ENCODE measurements at places on chromosomes 3 and 15.
A peak's percentile ranks its signal among the peaks of the same experiment; 100 is the strongest.

GRCh38 chr15:58490888-58491473 lies 59.2 kb downstream of the LIPC start:
- DNase-seq = no peak

DNA sequence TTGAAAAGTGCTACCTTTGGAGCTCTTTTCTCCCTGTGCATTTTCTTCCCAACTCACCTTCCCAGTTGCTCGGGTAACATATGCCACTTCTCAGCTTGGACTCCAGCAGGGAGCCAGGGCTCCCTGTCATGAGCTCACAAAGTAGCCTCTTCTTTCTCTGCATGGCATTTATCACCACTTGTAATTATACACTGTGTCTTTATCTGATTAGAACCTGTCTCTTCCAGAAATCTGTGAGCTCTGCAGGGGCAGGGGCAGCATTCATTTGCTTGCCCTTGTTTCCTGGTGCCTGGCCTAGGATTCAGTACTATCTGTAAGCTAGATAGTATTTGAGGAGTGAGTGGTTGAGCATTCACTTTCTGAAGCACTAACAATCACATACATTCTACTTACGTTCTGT lies 100.9 kb downstream of the CLSTN2 start:
- DNase-seq = no peak

DNA sequence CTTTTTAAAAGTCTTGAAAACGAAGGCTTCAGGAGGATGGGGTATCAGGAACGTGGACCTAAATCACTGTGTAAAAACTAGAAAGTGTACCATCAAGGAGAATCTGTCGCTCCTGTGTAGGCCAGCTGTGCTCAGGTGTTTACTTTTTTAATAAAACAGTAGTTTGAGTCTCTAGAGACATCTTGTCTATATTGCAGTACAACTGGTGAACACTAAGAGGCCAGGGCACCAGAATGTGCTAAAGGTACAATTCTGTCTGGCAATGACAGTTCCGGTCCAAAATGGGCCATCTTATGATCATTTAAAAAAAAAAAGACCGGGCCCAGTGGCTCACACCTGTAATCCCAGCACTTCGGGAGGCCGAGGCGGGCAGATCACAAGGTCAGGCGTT lies 61.8 kb upstream of the MCF2L2 start:
- no peak for DNase-seq

DNA sequence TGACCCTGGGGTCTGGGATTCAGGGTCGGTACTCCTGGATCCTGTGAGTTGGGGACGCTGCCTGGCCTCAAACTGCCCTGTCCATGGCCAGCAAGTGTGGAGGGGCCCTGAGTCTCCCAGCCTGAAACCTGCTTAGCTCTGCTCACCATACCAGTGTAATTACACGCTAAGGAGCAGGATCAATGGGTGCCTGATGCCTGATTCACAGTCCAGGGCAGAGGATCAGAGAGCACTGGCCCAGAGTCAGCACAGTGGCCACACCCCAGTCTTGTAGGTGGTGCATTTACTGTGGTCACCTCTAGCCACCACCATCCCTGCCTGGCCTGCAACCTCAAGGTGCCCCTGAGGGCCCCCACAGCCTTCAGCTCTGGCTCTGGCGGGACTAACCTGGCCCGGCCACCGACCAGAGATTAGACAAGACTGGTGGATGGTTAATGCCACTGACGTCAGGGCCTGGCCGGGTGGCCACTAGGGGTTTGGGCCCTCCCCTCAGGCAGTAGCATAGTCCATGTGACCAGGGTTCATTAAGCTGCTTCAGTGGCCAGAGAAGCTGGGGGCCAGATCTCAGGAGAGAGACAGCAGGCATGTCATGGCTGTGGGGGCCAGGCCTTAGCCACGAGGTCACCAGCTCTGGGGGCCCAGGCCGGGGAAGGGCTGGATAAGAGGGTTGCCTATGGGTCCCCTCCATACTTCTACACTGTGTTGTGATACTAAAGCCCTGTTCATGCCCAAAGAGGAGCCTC lies 3.3 kb upstream of the SLC38A3 start:
- no peak for DNase-seq

GRCh38 chr3:125266971-125267370 lies 54.4 kb upstream of the SLC12A8 start:
- DNase-seq = no peak

DNA sequence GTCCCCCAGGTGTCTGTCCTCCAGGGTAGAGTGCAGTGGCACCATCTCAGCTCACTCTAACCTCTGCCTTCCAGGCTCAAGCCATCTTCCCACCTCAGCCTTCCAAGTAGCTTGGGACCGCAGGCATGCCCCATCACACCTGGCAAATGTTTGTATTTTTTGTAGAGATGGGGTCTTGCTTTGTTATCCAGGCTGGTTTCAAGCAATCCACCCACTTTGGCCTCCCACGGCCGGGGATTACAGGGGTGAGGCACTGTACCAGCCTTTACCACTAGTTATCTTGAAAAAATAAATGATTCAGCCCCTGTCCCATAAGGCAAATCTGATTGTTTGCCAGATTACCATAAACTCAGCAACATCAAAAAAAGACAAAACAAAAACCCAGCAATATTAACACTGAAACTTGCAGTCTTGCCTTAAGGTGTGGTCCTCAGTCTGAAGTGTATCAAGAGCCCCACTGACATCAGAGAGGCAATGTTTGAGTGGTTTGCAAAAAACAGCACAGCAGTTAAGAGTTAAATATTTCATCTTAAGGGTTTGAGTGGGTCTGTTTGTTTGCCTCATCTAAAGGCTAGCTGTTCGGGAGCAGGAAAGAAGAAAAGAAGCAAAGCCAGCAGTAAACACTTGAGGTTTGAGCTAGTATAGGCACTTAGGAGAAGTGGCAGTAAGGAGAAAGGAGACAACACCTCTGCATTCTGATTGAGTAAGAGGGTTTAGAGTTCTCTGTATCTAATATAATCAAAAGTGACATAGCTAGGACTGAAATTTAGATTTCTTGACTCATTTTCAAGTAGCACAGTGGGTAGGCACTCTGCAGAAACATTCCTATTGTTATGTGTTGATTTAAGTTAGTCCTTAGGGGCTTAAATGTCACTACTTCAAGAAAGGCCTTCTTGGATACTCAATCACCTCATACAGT lies 26.3 kb upstream of the EDEM1 start:
- no peak for DNase-seq

DNA sequence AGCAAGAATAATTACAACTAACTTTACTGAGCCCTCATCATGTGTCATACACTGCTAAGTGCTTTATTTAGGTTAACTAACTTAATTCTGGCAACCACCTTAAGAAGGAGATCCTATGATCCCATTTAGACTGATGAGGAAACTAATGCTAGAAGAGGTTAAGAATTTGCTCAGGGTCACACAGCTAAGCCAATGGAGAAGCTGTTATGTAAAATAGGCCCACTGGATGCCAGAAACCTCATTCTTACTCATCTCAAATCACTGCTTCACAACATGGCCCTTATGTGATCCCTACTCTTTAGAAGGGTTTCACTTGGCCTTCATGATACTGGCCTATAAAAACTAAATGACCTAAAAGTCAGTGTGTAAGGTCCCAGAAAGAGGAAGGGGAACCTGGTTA lies 41.2 kb downstream of the IMPG2 start:
- DNase-seq = no peak

- DNase-seq = no peak
These were observed 95.9 kb upstream of the AKAP13 start for GRCh38 chr15:85284497-85284896.

GRCh38 chr3:188133646-188134045 lies 20.3 kb upstream of the LPP start:
- no peak for DNase-seq

- no peak for DNase-seq
These were observed 26.6 kb downstream of the TMEM45A start for GRCh38 chr3:100518983-100519382.

DNA sequence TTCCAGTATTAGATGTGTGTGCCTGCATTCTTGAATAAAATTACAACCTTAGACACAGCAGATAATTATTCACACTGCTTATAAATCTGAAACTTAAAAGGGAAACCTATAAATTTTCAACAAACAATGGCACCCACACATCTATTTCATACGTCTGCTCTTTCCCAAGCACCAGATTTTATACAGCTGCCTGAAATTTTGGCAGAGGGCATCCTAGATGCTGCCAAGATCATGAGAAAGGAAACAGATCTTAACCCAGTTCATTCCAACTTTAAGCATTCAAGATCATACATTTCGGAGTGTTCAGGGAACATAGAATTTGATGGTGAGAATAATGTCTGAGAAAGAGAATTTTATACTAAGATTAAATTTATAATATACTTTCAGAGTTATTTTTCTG lies 53.1 kb downstream of the CLDN1 start:
- DNase-seq = no peak

DNA sequence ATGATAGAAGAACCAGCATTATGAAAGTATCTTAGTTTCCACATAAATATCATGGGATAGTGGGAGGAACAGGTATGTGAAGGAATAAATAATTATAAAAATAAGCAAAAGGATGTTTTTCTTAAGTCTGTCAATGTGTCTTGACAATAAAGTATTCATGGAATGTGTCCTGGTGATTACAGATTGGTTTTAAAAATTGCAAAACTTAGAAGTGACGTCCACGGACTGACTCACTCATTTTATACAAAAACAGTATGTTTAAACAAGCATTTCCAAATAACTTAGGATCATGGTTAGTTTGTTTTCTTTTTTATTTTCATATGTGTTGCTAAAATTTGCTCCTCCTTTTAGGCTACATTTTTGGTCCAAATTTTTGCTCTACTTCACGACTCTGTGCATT lies 687.0 kb upstream of the NECTIN3 start:
- DNase-seq = no peak

DNA sequence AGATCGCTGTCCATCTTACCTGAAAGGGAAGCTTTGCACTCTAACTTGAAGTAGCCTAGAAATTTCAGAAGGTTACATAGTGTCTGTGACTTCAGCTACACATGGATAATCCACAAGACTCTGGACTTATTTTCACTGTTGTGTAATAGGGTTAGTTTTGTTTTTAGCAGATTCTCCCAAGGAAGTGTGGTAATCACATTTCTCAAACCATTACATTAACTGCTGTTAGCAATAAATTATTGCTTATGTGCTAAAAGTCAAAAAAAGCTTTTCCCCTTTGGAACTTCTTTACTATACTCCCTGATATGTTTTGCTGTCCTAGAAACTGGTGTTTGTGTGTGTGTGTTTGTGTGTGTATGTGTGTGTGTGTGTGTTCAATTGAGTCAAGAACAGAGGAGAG lies 351.8 kb upstream of the TPRG1 start:
- DNase-seq = no peak

- no peak for DNase-seq
These were observed 6.9 kb upstream of the SPTBN5 start for GRCh38 chr15:41900526-41901380.

GRCh38 chr3:31532587-31533168 lies at the start of gene STT3B:
STT3B (plus strand) TSS chr3:31532925; CDS start chr3:31532999, 74 bp downstream.
- DNase-seq = peak; percentile 64

GRCh38 chr3:41158947-41159346 lies 40.4 kb upstream of the CTNNB1 start:
- DNase-seq = no peak

DNA sequence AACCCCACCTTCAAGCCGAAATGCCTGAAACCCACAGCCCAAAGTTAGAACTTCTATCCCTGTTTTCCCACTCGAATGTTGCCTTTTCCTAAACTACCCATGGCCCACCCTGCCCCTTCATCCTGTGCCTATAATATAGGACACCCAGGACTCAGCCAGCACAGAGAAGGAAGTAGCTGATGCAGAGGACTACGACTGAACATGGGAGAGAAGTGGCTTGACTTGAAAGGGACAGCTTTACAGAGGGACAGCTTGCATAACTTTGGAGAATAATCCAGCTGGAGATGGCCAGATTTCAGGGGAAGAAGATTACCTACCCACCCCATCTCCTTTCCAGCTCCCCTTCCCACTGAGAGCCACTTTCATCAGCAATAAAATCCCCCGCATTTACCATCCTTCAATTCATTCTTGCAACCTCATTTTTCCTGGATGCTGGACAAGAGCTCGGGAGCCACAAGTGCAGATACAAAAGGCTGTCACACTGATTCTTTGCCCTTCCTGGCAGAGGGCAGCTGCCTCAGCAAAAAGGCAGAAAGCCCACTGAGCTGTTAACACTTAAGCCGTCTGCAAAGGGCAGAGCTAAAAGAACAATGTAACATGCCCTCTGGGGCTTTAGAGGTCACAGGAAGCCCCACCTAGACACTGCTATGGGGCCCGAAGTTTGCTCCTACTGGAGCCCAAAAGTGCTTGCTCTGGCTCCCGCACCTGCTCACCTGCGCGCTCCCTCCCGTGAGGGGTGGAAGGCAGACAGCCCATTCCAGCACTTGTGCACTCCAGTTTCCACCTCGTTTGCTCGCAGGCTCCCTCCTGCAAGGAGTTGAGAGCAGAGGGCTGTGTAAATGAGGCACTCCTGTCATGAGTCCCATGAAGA lies 224.0 kb downstream of the TBC1D5 start:
- no peak for DNase-seq

DNA sequence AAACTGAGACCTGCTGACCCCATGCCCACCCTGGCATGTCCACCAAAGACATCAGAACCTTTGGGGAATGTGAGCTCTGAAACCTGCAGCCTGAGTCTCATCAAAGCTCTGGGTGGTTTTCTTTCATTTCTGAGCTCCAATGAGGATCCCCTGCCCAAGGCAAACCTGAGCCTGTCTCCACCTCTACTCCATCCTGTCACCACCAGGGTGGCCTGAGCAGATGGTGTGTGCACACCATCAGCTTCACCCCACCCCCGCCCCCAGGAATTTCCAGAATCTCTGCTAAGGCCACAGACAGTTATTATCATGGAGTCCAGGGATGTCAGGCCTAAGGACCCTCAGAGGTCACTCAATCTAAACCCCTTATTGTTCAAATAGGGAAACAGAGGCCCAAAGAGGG lies 1.3 kb downstream of the XIRP1 start:
- DNase-seq = no peak

DNA sequence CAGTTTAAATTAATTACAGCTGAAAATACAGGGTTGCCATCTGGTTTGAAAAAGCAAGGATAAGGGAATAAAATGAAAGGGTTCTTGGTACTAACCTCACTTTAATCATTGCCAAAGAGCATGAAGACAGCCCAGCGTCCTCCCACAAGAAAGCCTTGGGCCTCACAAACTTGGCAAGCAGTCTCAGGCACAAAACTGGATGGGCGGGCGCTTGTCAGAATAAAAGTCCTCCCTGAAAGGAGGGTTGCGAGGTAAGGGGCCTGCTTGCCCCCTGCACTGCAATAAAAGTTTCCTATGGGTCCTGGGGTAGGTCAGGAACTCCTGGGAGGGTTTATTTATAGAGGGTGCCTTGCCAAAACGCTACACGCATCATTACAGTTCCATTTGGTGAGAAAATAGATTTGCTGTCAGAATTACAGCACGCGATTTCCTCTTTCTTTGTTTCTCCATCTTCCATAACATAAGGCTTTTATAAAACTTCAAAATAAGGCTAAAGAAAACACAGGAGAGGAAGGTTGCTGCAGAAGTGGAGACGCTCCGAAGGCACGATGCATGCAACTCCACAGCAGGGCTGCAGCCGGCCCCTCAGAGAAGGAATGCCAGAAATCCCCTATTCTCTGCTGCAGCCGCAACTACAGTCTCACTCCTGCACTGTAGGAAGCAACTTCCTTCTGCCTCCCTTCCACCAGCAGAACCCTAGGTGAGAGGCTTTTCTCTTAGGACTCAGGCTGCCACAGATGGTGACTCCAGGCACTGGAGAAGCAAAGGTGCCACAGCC lies 61.3 kb downstream of the VGLL4 start:
- DNase-seq = no peak
